ENCODE measurements at places on chromosomes 4 and X. TPM values are rescaled to one million over a fixed set of nuclear protein-coding genes. Genes with fewer than 3 reads are reported as not detected.

The ASB11 gene
- not detected for polyA plus RNA-seq

The RASSF6 gene
- 4.1 TPM for polyA plus RNA-seq

The MAP9 gene
- polyA plus RNA-seq, result 4.9 TPM

The CSAG2 gene
- not detected for polyA plus RNA-seq

The CDS1 gene
- 2.7 TPM for polyA plus RNA-seq

The DCHS2 gene
- 0.04 TPM for polyA plus RNA-seq

The EREG gene
- polyA plus RNA-seq, result not detected

The PHKA1 gene
- 3.5 TPM for polyA plus RNA-seq

The MAGEA12 gene
- not detected for polyA plus RNA-seq

The PNMA3 gene
- 2.3 TPM for polyA plus RNA-seq

The TRPC5OS gene
- polyA plus RNA-seq, result not detected

The CLGN gene
- polyA plus RNA-seq, result 1.1 TPM

The NR3C2 gene
- 2.5 TPM for polyA plus RNA-seq

The KIAA1210 gene
- not detected for polyA plus RNA-seq

The SLC26A1 gene
- 1.6 TPM for polyA plus RNA-seq

The NXF3 gene
- polyA plus RNA-seq, result 1.3 TPM

The STK26 gene
- polyA plus RNA-seq, result 1.6 TPM

The GAGE12F gene
- polyA plus RNA-seq, result not detected

The ARX gene
- polyA plus RNA-seq, result 9.6 TPM

The UGT2B17 gene
- 0.11 TPM for polyA plus RNA-seq

The CENPE gene
- 0.05 TPM for polyA plus RNA-seq

Measured in pancreas (tissue), 10 donors.